Stimulated activated CD4-positive, alpha-beta T cell treated with anti-CD3 and anti-CD28 coated beads, TNF-alpha, amount 100 ng/mL, for 1 hour (primary cell): ENCODE measurements at places on chromosomes 2 and 18.

DNA sequence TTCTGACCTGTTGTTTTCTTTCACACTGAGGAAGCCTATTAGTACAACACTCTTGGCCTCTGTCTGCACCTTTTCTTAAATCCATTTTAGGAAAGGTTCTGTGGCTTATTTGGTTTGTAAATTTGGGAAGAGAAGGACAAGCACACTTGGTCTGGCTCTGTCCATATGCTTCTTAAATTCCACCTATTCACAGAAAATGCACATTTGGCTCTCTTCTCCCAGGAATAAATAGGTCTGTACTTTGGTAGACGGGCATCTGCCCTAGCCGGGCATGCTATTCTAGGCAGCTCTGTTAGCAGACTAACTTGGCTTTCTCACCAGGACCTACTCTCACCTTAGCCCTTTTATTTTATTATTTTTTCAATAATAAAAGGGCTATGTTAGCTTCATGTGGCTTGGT is 1211.8 kb upstream of the SLC39A10 start:
- no peak for DNase-seq

- no peak for DNase-seq
These were observed 103.4 kb upstream of the CWC22 start for GRCh38 chr2:180110469-180110868.

GRCh38 chr18:6294148-6294784 is 120.4 kb downstream of the L3MBTL4 start:
- DNase-seq = no peak

GRCh38 chr2:237864940-237865622 is 5.7 kb downstream of the RAMP1 start:
- DNase-seq = no peak

DNA sequence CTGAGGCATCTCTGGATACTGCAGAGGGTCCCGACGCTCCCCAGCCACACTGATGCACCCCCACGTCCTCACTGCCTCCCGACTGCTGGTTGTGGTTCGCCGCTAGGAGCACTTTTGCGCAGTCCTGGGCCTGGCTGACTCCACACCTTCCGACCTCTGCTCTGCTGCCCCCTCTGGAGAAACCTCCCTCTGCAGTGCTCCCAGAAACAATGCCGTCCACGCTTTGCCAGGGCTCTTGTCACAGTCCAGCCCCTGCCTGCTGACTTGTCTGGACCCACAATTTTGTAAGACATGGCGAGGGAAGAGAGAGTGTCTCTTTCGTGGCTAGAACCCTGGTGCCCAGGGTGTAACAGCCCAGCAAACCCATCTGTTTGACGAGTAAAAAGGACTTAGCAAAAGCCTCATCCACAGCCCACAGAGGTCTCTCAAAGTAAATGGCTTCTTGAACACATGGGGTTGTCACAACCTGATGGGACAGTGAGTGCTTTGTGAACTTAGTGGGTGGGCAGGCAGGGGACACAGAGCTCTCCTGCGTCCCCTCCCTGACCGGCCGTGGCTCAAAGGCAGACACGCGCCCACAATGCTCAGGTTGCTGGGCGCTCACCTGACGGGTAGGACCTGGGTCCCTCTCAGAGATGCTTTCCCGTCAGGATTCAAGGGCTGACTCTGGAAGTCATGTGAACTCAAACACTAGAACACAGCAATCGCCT is 4.0 kb downstream of the COPS9 start:
- DNase-seq = no peak

DNA sequence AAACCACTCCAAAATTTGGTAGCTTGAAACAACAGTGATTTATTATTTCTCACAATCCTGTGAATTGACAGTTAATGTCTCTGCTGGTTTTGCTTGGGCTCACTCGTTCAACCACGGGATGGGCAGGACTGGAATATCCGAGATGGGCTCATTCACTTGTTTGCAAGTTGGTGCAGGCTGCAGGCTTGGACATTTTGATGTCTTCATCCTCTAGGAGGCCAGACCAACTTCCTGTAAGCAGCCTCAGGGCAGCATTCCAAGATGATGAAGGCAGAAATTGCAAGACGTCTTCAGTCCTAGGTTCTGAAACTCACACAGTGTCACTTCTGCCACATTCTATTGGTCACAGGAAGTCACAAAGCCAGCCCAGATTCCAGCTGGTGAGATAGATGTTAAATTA is 47.1 kb downstream of the GPR39 start:
- DNase-seq = no peak

DNA sequence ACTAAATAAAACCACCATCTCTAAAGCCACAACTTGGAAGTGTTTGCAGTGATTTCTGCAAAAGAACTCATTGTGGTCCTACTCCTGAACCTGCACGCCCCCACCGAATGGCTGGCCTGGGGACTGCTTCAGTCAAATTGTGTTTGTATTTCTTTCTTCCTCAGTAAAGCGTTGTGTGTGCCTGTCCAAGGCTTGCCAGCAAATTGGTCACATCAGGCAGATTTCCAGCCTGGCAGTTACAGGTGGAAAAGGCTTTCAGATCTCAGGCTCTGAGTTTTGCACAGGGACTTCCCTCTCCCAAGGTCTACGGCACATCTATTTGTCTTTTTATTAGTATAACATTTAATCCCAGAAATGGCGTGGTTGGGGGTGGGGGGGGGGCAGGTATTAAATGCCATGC is 54.0 kb upstream of the NOSTRIN start:
- no peak for DNase-seq

- DNase-seq = no peak
These were observed 35.0 kb upstream of the LRP1B start for GRCh38 chr2:142165790-142166189.

DNA sequence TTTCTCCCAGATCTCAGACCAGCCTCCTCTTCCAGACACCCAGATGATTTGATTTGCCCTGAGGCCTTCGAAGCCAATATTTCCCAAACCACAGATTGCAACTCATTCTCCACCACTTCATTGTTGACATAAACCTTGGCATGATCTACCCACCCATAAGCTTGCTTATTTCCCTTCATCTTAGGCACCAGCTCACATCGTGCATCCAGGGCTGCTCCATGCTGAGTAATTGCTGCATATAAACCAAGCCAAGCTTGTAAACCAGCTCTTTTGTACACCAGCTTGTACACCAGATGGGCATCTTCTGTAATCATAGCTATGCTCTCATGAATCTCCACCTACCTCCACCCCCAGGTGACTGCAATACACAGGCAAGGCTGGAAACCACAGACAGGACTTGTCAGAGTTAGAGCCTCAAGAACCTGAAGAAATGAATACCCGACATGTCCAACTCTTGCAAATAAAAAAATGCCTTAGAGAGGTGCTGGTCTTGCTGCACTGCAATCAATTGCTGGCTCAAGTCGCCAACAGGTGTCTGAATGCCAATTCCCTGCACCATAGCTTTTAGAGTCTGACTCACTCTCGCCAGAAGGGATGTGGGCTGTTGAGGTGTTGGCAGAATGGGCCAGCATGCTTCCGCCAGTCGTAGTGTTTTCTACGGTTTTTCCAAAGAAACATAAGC is 31.5 kb downstream of the TRABD2A start:
- DNase-seq = peak; percentile 12

GRCh38 chr2:64695721-64696261 is 42.1 kb upstream of the SERTAD2 start:
- no peak for DNase-seq

DNA sequence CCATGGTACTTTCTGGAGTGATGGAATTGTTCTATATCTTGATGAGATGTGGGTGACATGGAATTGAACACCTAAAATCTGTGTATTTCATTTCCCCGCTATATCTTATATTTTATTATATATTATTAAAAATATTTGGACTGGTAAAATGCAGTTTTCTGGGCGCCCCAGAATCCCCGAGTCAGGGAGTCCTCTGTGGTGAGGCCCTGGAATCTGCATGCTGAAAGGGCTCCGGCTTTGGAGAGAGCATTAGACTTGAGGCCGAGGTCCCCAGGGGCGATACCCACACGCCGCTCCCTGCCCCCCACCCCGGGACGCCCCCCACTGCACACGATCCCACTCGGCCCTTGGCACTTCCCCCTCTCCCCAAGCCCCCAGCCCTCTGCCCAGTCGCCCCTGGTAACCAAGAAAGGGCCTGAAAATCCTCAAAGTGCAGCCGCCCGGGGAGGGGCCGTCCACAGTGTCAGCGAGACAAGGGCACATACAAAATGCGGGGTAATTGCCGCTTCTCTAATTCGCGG is 126.0 kb downstream of the ZFP36L2 start:
- DNase-seq = no peak

DNA sequence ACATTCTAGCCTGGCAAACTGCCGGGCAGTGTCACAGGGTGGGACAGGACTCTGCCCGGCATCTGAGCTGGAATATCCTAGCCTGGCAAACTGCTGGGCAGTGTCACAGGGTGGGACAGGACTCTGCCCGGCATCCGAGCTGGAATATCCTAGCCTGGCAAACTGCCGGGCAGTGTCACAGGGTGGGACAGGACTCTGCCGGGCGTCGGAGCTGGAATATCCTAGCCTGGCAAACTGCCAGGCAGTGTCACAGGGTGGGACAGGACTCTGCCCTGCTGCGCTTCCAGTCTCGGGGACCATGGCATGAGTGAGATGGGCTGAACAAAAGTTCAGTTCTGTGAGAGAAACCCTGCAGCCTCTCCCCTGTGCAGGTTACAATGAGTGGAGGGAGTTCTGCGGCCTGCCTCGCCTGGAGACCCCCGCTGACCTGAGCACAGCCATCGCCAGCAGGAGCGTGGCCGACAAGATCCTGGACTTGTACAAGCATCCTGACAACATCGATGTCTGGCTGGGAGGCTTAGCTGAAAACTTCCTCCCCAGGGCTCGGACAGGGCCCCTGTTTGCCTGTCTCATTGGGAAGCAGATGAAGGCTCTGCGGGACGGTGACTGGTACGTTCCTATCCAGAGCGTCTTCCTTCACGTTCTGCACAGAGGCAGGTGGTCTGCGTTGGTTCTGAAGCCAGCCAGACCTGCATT is 80.3 kb downstream of the TPO start:
- no peak for DNase-seq

- DNase-seq = no peak
These were observed 149.7 kb downstream of the HNMT start for GRCh38 chr2:138113871-138114525.
